ENCODE measurements at places on chromosomes 2 and 18.

DNA sequence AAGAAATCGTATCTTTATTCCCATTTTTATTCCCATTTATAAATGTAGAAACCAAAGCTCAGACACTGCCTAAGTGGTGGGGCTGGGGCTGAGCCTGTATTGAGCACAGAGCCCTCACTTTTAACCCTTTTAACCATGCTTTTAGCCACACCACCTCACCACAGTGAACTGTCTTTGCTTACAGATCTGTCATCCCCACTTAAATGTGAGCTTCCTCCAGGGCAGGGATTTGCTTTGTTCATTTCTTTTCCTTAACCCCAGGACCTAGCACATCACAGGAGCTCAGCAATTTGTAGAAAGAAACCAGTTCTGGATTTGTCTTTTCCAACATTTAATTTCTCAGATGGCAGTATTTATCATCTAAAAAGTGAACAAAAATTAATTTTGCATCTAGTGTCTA is 2.2 kb downstream of the BOD1L2 start:
- DNase-seq = no peak

GRCh38 chr18:70461323-70462077 is 172.7 kb downstream of the SOCS6 start:
- DNase-seq = no peak

DNA sequence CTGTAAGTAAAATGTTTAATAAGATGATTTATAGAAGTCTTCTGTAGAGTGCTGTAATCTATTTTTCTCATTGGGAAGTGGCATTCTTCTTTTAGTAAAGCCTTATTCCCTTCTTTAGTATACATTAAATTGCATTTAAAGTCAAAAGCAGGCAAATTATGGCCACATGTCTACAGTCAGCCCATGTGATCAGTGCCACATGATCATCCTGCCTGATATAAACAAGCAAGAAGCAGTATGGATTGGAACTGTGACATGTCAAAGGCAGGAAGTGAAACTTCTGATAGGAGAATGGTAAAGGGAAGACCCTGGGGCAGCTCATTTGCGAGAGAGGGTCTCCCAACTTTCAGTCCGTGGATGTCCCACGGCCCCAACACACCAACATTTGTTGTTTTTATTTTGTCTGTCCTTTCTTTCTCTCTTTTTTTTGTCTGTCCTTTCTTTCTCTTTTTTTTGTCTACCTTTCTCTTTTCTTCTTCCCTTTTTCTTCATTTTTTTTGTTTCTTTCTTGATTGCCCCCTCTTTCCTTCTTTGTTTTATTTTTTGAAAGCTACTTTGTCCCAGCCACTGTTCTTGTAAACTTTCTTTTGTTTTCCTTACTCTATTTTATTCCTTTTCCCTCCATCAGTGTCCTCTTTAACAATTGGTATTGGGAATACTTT is 154.9 kb downstream of the DTNA start:
- no peak for DNase-seq

DNA sequence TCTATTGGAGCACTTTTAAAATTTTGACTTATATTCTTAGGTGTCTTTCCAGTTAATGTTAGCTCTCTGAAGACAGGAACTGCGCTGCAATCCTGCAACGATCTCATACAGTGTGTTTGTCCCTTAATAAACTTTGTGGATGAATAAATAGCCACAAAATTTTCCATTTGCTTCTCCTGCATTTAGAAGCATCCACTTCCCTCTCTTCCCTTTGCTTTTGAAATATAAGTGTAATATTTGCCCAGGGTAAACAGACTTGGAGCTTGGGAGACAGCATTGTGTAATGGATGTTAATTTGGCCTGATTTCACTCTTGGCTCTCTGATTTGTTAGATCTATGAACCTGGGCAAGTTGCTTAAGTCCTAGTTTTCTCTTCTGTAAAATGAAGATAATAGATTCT is 58.2 kb upstream of the CD28 start:
- no peak for DNase-seq

GRCh38 chr18:79792096-79792987 is 5.4 kb upstream of the KCNG2 start:
- DNase-seq = no peak

DNA sequence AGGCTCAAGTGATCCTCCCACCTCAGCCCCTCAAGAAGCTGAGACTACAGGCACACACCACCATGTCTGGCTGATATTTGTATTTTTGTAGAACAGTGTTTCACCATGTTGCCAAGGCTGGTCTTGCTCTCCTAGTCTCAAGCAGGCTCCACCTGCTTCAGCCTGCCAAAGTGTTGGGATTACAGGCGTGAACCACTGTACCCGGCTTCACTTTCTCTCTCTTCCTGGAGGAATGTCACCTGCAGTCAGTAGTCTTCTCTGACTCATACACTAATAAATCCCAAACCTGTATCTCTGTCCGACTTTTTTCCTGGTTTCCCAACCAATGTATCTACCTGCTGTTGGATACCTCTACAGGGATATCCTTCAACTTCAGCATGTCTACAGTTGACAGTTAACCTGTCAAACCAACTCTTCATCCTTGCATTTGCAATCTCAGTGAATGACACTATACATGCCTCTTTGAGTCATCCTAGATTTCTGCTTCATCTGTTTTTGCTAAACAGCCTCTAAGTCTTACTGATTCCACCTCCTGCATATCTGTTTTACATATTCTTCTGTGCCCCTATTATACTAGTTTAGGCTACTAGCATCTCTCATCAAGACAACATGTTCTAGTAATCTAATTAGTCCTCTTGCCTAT is 54.5 kb downstream of the RBBP8 start:
- DNase-seq = no peak

DNA sequence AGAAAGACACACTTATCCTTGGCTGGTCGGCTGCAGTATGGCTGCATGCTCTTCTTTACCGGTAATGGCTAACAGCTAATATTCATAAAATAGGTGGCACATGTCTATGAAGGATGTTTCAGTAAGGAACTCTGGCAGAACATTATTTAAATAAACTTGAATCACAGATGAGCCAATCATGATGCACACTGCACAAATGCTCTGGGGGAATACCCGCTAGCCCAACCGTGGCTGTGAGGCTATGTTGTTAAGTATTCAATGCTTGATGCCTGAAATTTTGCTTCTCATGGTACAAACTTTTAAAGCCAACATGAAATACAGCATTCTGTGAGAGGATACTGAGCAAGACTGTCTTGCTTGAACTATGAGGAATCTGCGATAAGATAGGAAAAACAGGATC is 505.8 kb downstream of the ZEB2 start:
- DNase-seq = no peak

DNA sequence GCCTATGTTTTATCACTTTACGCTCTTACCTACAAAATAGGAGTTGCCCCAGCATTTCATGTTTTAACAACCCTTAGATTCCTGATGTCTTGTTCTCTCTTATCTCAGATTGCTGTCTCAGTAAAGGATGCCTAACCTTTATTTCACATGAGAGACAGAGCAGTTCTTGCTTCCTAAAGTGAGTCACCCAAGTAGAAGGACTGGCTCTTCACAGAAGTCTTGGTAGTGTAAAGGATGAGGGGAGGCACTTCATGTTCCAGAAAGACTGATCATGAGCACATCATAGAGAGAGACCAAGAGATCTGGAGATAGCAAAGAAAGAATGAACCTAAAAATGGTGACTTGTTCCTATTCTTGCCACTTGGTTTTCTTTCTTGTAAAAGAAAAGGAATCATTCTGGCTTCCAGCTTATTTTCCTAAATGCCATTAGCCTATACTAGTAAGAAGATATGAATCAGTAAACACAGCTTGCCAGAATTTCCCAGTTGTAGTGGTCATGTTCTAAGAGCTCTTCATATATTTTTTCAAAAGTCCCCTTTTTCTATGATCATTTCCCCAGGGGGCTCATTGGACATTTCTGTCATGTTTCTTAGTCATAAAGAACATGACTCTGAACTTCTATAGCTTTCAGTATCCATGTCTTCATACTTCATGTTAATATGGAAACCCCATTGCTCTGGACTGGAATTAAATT is 54.9 kb downstream of the MAPRE2 start:
- no peak for DNase-seq

DNA sequence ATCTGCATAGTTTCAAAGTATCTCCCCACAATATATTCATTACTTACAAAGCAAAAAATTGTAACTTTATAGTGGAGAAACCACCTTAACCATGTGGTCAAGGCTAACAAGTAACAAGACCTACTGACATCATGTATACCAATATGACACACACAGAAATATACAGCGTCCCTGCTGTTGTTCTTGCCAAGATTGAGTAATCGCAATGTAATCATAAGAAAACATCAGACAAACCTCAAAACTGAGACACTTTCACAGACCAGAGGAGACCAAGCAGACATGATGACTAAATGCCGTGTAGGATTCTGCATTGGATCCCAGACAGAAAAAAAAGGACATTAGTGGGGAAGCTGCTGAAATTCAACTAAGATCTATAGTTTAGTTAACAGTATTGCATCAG is 123.0 kb downstream of the ACAA2 start:
- DNase-seq = no peak

DNA sequence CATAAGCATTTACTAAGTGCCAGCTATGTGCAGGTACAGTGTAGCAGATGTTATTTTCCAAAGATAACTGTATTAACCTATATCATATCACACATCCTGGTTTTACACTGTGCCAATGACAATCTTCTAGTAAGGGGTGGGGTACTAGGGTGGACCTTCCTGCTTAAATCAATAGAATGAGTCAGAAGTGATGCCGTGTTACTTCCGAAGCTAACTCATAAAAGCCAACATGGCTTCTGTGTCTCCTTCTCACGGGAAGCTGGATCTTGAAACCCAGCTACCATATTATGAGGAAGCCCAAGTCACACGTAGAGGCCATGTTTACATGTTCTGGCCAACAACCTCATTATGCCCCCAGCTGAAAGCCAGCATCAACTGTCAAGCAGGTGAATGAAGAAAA is 59.1 kb downstream of the MRPL33 start:
- DNase-seq = no peak

- DNase-seq = no peak
Measured at GRCh38 chr18:26468931-26469340, 79.4 kb downstream of the KCTD1 start.

- no peak for DNase-seq
Measured at GRCh38 chr2:219886615-219887014, 259.2 kb downstream of the SLC4A3 start.
